Hematopoietic multipotent progenitor cell treated with erythropoietin and hydrocortisone succinate and interleukin-3 and kit ligand, for 6 days (in vitro differentiated cells): ENCODE measurements at places on chromosomes 4 and X.

DNA sequence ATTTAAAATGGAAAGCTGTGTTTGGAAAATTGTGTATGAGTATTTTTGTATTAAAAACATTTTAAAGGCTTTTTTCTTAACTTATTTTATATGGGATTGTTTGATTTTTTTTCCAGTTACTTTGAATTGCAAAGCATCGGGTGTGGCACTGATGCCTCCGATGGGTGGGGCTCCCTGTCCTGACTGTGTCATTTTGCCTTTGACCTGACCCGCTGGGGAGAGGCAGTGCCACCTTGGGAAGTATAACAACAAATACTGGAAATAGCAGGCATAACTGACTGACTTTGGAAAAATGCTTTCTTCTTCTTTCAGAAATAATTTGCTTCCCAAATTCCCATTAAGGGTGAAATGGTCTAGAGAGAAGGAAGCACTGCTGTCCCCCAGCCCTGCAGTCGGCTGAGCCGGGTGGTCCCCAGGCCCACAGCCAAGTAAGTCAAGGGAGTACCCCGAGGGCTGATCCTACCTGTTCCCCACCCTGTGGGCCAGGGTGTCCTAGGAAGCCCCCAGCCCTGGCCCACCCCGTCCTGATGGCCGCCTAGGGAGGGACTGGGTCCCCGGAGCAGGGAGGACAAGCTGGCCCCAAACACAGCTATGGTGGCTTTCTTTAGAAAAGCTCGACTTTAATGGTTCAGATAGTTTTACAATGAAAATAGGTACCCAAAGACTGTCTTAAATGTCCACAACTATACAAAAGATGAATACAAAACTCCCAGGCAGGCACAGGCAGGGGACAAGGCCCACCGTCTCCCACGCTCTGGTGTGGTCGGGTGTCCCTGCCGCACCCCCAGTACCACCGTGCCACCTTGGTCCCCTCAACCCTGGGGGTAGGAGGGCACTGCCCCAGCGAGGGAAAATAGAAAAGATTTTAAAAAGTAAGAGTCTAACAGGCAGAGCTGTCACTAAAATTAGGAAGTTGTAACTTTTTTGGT is 26.4 kb downstream of the NELFA start:
- peak; percentile 42 for DNase-seq

DNA sequence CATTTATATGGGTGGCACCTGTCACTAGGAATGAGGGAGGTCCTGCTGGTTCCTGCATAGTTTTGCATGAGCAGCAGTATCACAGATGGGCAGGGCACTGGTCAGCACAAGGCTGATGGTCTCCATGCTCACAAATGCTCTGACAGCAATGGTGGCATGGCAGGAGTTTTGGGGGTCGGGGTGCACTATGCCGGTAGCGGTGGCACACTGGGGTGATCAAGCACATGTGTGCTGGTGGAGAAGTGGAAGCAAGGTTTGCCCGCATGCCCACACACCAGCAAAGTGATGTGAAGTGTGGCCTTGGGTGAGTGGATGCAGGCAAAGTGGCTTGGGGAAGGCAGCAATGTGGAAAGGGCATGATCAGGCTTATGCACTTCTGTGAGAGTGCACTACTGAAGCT is 60.5 kb upstream of the MAGEE1 start:
- no peak for DNase-seq

GRCh38 chr4:86706923-86707597 is 112.9 kb downstream of the PTPN13 start:
- no peak for DNase-seq

DNA sequence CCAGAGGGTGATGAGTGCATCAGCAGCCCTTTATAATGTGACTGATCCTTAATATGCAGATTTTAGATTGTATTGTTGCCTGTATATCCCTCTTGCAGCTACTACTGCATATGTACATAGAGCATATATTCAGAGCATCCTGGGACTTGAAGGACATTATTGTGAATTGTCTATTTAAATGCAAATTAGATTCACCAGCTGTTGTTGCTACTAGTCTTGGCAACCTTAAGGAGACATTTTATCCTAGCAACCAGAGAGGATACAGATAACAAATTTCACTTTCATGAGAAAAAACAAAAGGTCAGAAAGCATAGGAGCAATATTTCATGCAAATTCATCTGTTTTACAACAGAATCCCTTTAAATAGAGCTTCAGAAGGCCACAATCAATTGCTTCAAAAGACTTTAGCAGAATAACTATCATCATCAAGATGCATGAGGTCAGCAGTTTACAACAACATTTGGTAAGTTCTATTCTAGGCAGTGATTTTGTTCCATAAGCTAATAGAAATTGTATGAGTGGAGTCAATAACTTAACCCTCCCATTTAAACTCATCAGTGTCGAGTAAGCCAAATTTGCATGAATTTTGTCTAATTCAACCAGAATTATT is 148.6 kb downstream of the GC start:
- DNase-seq = no peak

- peak; percentile 36 for DNase-seq
Observed at GRCh38 chr4:47913861-47914219, 543 bp downstream of the NFXL1 start.

GRCh38 chrX:74249963-74250362 is 54.0 kb upstream of the ZCCHC13 start:
- peak; percentile 67 for DNase-seq

GRCh38 chrX:21678048-21678612 is 20.0 kb upstream of the KLHL34 start:
- no peak for DNase-seq

DNA sequence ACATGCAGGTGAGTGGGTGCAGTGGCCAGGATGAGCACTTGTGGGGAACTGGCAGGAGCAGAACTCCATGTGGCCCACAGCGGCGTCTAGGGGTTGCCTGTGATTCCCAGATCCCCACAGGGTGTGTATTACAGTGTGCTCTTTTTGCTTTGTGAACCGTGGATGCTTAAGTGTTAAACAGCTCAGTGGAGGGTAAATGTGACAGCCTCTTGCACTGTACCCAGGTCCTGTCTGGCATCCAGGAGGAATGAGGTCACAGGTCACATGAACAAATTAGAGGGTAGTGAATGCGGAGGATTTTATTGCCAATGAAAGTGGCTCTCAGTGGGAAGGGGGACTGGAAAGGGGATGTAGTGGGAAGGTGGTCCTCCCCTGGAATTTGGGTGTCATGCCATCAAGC is 447.8 kb downstream of the SPRY1 start:
- DNase-seq = no peak

DNA sequence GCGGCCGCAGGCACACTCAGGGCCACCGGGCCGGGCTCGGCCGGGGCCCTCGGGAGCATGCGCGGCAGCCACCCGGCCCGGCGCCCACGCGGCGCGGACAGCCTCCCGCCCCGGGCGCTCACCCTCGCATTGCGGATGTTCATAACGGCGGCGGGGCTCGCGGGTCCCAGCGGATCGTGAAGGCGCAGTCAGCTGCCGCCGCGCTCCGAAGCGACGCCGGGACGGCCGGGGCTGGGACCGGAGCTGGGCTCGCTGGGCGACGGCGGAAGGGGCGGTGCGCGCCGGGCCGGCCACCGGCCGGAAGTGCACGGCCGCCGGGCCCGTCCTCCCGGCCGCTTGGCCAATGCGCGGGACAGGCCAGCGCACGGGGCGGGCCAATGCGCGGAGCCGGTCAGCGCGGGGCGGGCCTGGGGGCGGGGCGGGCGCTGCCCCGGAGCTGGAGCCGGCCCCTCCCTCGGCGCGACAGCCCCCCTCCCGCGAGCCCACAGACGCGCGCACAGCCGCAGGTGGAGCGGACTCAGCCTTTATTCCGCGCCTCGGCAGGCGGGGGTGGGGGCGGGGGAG is at the start of gene NAA10:
Gene NAA10 (minus strand): TSS at position 276 of the 564 bp plus-strand sequence. CDS start 133 bp downstream, at position 143.
- DNase-seq = peak; percentile 80

- no peak for DNase-seq
Observed at GRCh38 chr4:24777536-24778463, 17.6 kb upstream of the SOD3 start.

- peak; percentile 81 for DNase-seq
Observed at GRCh38 chr4:2852481-2852921, 8.9 kb downstream of the ADD1 start.

DNA sequence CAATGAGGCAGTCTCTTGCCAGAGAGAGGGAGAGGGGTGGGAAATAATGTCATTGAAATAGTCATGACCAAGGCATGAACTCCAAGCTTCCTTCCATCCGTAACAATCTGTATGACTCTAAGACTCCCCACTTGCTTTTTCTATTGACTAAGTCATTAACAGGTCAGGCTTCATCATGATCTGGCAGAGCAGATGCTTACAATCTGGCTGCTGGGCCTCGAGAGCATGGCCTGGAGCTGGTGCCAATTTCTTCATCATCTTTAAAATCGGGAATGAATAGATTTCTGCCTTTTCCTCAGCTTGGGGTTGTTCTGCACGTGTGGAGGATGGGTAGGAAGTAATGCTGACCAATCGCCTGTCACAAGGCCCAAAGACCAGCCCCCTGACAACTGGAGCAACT is 280.6 kb upstream of the CLNK start:
- DNase-seq = no peak

- DNase-seq = peak; percentile 93
Observed at GRCh38 chr4:76090241-76090691, 15.8 kb downstream of the ART3 start.

DNA sequence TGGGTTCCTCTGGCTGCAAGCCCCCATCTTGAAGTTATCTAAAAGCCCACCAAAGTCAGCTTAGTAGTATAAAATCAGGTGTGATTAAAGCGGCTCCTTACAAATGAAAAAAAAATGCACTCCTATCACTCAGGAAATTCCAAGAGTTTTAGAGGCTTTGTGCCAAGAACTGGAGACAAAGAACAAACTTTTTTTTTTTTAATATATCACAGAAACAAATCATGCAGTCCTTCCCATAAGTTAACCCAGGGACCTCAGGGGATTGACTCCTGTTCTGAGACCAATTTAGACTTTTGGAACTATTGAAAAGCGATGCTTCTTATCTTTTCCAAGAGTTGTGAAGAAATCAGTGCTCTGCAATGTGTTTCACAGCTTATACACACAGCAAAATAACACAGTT is 53.6 kb downstream of the HHIP start:
- no peak for DNase-seq

GRCh38 chrX:43813319-43813718 is 68.9 kb downstream of the MAOB start:
- no peak for DNase-seq

DNA sequence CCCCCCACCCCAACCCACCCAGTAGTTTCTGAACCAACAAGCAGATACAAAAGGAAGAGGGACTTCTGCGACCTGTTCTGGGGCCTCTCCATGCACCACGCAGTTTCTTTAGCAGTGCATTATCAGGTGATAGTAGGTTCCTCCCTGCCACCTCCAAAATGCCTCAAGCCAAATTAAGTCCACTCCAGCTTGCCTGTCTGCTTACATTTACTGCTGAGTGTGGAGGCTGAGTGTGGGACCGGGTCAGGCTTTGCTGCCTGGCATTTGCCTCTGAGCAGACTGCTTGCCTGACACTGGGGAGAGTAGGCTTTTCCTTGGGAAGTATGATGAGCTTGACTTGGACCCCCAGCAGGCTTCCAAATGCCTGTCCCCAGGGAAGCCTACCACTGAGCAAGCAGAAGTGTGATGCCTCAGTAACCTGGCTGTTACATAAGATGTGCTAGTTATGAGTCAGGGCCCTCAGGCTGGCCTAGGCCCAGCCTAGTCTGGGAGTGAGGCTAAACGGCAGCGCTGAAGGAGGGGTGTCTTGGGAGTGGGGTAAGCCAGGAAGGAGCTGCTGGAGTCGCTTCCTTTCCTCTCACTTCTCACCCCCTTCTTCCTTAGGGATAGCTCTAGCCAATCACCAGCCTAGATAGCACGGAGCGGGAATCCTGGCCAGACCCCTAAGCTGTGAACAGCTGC is 9.0 kb downstream of the TSC22D3 start:
- DNase-seq = no peak

GRCh38 chr4:67198727-67199126 is 346.6 kb downstream of the CENPC start:
- DNase-seq = peak; percentile 44

DNA sequence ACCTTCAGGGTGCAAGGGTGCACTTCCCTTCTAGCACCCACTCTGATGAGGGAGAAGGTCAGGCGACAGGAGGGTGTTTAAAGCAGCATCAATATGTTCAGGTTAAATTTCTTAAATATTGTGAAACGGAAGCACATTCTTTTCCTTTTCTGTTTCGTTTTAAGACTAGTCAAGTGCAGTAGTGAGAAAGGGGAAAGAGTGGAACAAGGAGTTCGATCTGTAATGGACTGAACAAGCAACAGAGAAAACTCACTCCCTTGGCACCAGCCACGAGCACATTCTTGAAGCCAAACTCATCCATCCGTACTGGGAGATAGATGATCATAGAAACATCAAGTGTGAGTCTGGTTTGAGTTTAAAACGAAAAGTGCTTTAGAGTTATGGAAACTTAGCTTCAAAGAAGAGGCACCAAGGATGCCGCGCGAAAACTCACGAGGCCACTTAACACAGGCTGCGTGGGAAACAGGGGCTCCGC is 815 bp downstream of the FAM53A start:
- peak; percentile 49 for DNase-seq
